Mucosa of gallbladder (tissue), 1 donor: ENCODE measurements at places on chromosomes 4 and X. TPM values are rescaled to one million over a fixed set of nuclear protein-coding genes. Genes with fewer than 3 reads are reported as not detected.

- DNase-seq, result no peak
These were observed 162.2 kb upstream of the S100G start for GRCh38 chrX:16487620-16488385.

MCUB gene
- total RNA-seq, result 11.0 TPM

GRCh38 chr4:20847124-20847747, 147.0 kb downstream of the PACRGL start:
- no peak for DNase-seq

RBM10 gene
- total RNA-seq, result 47.6 TPM

DNA sequence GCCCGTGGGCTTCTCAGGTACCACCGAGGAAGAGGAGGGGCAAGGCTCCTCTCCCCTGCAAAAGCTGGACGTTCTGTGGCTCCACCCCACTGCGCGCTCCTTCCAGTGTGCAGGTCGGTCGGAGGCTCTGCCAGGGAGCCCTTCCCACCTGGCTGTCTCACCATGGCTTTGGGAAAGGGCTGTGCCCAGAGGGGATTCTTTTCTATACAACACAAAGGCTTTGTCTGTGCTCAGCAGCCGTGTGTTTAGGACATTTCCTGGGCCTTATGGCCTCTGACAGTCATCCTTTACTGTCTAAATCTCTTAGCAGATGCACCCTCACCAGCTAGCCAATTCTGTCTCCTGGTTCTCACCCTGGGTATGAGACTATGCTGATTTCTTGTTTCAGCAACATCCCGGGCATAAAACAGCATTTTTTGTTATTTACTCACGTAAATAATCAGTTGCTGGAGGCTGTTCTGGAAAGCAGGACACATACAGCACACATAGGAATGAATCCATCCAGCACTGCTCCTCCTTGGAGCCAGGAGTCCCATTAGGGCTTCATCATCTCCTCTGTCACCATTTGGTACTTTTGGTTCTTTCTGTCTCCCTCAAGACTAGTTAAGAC, 20.4 kb upstream of the ATXN3L start:
- DNase-seq, result no peak

ALB gene
- total RNA-seq, result 83.2 TPM

- no peak for DNase-seq
These were observed 23.7 kb upstream of the NUDT6 start for GRCh38 chr4:122946142-122946541.

POU4F2 gene
- not detected for total RNA-seq

- no peak for DNase-seq
These were observed 318.4 kb upstream of the CLNK start for GRCh38 chr4:11002961-11003360.

DNA sequence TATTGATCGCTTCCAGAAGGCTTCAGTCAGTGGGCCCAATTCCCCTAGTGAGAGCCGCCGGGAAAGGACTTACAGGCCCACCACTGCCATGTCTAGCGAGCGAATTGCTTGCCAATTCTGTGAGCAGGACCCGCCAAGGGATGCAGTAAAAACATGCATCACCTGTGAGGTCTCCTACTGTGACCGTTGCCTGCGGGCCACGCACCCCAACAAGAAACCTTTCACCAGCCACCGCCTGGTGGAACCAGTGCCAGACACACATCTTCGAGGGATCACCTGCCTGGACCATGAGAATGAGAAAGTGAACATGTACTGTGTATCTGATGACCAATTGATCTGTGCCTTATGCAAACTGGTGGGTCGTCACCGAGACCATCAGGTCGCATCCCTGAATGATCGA, 15.3 kb downstream of the MID2 start:
- no peak for DNase-seq

DNA sequence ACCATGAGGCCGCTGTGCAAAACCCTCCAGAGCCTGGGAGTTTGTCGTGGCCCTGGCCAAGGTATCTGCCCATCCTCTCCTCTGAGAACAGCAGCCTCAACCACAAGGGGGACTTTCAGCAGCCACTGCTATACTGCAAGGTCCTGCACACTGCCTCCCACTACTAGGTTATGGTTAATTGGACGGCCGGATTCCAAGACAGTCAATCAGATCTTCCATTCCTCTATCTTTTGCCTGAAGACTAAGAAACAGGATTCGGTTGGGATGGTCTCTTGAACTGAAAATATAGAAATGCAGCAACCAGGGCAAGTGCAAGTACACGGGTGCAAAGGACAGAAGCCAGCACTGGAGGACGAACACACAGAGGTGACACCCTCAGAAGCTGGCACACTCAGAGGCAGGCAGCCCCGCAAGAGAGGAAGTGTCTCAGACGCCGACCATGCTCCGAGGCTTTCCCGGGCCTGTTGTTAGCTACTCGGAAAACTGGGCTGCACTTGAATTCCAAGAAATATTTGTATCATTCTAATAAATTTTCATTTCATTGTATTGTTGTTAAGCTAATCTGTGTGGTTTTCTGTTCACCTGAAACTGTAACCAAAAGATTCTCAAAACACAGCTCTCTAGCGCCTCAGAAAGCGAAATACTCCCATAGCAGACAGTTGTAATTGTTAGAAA, 63.3 kb downstream of the AFAP1 start:
- no peak for DNase-seq

GRCh38 chrX:10529344-10529743, 91.0 kb downstream of the MID1 start:
- DNase-seq, result no peak

- DNase-seq, result no peak
These were observed 133.9 kb upstream of the ADAMTS3 start for GRCh38 chr4:72702948-72703347.

DNA sequence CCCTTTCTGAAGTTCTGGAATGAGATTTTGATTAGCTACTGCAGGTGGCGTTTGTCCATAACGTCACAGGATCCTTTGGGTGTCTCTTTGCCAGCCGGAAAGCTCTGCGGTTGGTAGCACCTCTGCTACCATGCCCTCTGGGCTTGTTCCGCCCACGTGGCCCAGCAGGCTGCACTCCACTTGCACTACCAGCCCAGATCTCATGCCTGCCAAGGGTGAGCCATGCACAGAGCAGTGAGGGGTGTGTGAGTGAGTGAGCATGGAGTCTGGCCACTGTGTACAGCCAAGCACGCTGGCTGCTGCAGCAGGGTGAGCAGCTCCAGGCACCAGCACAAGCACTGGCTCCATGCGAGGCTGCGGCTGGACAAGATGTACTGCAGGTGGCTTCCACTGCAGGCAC, 6.6 kb upstream of the HNRNPD start:
- DNase-seq, result no peak

- DNase-seq, result peak; percentile 57
These were observed at the start of gene PRSS48 for GRCh38 chr4:151276787-151277562. Gene PRSS48 (plus strand): TSS chr4:151277161. CDS start chr4:151277173, 12 bp downstream.

DNA sequence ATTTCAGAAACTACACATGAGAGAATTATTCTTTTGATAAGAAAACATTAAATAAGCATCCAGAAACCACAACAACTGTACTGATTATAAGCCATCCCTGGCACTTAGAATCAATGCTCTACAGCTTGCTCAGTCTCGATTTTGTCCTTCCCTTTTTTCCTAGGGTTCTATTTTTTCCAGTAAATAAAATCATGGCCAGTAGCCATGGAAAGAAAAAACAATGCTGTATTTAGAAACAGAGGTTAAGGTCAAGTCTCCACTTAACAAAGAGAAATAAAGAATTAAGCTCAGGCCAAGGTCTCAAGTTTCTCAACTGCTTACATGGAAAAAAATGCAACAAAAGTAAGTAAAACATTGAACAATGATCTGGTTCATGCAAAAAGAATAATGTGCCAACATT, 38.7 kb upstream of the GRID2 start:
- DNase-seq, result no peak

CT45A5 gene
- not detected for total RNA-seq

GRCh38 chr4:160009656-160010493, 907.0 kb downstream of the RAPGEF2 start:
- no peak for DNase-seq

GRCh38 chr4:139774759-139775487, 109.3 kb downstream of the MGST2 start:
- no peak for DNase-seq

GJB1 gene
- total RNA-seq, result 228 TPM

DNA sequence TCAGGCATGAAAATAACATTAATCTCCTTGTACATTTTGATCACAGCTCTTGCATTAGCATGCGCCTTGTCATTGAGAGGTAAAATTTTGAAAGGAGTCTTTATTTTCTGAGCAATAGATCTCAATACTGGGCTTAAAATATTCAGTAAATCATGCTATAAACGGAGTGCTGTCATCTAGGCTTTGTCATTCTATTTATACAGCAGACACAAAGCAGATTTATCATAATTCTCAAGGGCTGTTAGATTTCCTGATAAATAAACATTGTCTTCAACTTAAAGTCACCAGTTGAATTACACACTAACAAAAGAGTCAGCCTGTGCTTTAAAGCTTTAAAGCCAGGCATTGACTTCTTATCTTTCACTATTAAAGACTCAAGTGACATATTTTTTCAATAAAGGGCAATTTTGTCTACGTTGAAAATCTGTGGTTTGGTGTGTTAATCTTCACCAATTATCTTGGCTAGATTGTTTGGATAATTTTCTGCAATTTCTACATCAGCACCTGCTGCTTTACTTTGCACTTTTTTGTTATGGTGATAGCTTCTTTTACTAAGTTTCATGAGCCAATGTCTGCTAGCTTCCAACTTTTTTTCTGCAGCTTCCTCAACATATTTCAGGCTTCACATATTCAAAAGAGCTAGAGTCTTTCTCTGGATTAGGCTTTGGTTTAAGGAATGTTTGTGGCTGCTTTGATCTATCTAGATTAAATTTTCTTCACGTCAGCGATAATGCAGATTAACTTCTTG, 27.9 kb upstream of the UGT2B4 start:
- DNase-seq, result no peak

DNA sequence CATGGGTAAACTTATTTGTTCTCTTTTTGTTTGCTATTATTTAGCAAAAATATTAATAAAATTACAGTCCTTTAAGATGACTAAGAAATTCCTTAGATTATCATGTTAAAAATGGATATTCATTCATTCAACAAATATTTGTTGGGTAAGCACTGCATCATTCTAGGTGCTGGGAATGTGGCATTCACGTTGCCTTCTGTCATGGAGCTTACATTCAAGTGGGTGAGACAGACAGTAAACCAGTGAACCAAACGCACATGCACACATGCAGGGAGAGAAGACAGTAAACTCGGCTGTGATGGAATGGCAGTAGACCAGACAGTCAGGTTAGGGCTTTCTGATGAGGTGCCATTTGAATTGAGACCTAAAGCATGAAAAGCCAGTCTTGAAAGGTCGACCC, 91.8 kb downstream of the STOX2 start:
- no peak for DNase-seq

- DNase-seq, result no peak
These were observed 9.7 kb upstream of the PDGFC start for GRCh38 chr4:156981262-156981769.

DNA sequence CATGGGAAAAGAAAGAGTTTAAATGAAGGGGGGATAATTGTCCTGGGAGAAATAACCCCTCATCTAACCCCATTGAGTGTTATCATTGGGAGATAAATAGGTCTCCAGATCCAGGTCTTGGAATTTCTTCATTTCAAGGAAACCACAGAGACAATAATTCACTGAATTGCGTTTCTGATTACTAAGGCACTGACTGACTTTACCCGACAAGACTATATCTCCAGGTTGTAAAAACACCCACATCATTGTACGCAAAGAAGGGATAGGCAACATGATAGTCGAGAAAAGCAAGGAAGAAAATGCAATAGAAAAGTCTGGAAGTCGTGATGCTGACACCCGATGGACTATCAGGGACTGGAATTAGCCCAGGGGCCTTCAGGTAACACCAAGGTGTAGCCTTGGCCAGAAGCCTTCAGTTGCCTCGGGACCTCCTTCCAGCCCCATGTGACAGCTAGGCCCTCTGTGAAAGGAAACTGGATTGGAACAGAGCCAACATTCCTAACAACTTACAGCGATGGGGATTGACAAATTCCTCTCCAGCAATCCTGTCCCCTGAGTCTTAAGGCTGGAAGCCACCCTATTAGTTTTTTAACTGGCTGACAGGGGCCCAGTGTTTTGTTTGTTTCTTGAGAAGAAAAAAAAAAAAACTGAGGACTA, 46.5 kb upstream of the RAB9B start:
- no peak for DNase-seq

- no peak for DNase-seq
These were observed 100.6 kb downstream of the ABLIM2 start for GRCh38 chr4:8058031-8058479.

RENBP gene
- total RNA-seq, result 19.5 TPM

DKK2 gene
- 1.2 TPM for total RNA-seq

RAB40AL gene
- total RNA-seq, result 0.63 TPM

GRCh38 chr4:7063362-7063761, 4.5 kb downstream of the GRPEL1 start:
- DNase-seq, result no peak

GRCh38 chr4:38815885-38816782, 11.5 kb upstream of the TLR1 start:
- no peak for DNase-seq

MAGEB17 gene
- not detected for total RNA-seq

GAGE12H gene
- total RNA-seq, result not detected

TMEM150C gene
- 8.8 TPM for total RNA-seq

PRKX gene
- 15.2 TPM for total RNA-seq

DOK7 gene
- total RNA-seq, result 7.4 TPM

UGT2A1 gene
- not detected for total RNA-seq

DNA sequence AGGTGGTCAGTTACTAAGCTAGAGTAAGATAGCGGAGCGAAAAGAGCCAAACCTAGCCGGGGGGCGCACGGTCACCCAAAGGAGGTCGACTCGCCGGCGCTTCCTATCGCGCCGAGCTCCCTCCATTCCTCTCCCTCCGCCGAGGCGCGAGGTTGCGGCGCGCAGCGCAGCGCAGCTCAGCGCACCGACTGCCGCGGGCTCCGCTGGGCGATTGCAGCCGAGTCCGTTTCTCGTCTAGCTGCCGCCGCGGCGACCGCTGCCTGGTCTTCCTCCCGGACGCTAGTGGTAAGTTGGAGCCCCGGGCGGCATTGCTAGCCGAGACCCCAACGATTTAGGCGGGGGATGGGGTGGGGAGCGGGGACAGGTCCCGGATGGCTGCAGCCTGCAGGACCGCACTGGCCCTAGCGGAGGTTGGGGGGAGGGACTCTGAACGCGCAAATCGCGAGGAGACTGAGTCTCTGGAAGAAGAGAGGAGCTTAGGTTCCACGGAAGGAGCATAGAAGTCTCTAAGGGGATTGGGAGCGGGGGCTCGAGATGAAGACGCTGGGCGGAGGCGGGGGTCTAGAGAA, 573 bp downstream of the HTR2C start:
- no peak for DNase-seq

DNA sequence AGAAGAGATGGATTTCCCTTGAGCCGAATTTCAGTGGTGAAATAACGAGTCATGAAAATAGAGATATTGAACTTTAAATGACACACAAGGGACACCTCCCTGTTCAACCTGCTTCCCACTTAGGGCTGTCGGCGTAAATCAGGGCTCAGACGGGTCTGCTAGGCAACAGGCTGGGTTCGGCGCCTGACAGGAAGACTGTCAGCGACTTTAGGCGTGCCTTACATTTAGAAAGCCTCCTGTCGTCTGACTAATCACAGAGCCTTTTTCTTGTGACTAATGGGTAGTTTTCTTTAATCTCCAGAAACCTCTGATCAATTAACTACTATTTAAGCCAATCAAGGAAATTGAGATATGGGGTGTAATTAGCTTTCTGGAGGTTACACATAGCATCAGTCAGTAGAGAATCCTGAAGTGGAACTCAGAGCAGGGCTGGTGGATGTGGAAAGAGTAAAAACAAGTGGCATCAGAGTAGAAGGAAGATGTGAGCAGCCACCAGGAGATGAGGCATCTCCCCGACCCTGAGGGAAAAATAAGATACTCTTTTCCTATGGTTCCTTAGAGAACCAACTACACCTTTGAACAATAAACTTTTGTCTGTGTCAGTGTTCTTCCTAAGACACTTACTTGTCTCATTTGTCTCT, 86.2 kb upstream of the HS3ST1 start:
- DNase-seq, result no peak

RTL5 gene
- total RNA-seq, result 6.8 TPM
